ENCODE measurements at places on chromosomes 1 and 21.

DNA sequence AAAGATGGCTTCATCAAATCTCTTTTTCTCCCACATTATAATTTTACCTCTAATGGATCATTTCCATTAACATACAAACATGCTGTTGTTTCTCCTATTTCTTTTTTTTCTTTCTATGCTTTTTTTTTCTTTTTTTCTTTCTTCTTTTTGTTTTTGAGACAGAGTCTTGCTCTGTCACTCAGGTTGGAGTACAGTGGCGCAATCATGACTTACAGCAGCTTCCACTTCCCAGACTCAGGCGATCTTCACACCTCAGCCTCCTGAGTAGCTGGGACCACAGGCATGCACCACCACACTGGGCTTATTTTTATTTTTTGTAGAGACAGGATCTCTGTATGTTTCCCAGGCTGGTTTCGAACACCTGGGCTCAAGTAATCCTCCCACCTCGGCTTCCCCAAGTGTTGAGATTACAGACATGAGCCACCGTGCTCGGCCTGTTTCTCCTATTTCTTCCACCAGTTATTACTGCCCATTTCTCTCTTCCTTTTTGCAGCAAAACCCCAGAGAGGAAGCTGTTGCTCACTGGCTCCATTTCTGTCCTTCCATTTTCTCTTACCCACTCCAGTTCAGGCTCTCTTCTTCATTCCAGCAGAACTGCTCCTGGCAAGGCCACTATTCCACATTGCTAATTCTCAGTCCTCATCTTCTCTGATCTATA is 32.1 kb upstream of the OPRD1 start:
- no peak for DNase-seq

DNA sequence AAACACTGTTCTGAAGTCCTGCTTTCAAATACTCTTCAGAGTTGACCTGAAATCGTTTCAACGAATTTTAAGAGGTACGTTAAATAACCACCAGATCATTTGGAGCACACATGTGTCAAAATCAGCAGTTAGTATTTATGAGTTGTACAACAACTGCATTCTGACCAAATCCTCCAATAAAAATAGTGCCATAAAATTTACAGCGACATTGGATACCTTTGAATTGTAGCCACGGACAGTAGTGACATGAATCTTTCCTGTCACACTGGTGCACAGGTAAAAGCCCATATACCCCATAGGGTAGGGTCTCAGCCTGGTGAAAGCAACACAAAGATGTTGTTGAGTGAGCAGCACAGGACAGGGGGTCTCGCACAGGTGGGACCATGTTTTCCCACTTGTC is 121.5 kb downstream of the CLIC6 start:
- no peak for DNase-seq

DNA sequence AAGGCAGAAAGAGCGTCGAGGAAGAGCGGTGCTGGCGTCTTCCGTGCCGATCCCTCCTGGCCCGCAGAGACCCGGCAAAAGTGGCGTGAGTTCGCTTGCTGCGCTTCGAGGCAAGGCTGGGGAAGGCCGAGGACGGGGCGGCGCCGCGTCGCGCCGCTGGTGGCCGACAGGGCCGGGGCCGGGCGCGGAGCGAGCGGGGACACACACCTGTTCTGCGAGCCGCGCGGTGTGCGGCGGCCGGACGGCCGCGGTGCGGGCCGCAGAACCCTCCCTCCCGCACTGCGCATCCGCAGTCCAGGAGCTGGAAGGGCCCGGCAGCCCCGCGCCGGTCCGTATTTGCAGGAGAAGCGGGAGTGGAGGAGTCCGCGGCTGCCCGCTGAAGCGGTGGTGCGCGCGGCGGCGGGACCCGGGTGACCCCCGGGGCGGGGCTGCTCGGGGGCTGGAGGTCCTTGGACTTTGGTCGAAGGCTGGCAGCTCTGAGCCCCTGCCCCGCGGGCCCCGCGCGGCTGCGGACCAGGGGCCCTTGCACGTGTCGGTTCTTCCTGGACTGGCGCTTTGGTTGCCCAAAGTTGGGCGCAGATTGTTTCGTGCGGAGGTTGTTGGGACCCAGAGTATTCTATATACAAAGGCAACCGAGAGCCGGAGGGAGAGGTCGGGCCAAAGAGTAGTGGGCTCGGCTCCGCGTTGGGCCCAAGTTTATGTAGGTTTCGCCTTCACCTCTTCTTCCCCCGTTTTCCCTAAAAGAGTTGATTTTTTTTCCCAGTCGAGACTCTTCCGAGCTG is 2.6 kb downstream of the RNF220 start:
- peak; percentile 57 for DNase-seq

DNA sequence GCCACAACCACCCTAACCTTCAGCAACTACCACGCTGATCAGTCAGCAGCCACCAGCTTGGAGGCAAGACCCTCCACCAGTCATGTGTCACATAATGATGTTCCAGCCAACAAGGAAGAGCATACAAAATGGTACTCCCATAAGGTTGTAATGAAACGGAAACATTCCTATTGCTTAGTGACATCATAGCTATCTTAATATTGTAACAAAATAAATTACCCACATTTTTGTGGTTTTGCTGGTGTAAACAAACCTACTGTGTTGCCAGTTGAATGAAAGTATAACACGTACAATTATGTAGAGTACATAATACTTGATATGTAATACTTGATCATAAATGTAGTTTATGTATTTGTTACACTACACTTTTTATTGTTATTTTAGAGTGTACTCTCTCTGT is 1363.2 kb upstream of the ADGRL4 start:
- DNase-seq: no peak

GRCh38 chr1:59045137-59045536 is 251.8 kb upstream of the FGGY start:
- DNase-seq: no peak

DNA sequence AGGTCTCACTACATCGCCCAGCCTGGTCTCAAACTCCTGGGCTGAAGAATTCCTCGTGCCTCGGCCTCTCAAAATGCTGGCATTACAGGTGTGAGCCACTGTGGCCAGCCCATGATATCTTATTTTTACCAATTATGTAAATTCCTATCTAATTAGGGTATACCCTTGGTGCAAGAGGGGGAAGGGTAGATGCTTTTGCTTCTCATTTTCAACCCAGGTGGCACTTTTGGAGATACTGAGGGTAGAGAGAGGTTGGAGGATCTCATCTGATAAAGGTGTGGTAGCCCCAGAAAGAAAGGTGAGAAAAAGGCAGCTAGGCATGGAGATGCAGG is 17.4 kb downstream of the ENSA start:
- no peak for DNase-seq

DNA sequence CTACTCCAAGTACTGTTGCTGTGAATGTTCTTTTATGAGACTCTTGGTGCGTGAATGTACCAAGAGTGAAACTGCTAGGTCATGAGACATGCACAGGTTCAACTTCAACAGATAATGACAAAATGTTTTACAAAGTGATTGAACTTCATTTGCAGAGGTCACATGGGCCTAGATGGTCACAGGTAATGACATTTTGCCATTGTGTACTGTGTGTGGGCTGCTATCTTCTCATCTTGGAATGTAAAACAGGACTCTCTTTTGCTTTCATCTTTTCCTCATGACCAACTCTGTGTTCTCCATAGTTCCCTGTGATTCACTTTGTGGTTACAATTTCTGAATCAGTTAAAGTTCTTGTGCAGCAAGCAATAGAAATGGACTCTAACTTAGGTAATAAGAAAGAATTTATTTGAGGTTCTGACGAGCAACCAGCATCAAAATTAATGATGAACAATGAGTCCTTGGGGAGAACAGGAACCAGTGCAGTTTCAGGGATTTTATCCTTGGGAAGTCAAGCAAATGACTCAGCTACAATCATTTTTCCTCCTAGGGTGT is 16.2 kb upstream of the TSNAX start:
- no peak for DNase-seq

GRCh38 chr1:56630786-56631185 is 14.3 kb upstream of the PRKAA2 start:
- DNase-seq: no peak

DNA sequence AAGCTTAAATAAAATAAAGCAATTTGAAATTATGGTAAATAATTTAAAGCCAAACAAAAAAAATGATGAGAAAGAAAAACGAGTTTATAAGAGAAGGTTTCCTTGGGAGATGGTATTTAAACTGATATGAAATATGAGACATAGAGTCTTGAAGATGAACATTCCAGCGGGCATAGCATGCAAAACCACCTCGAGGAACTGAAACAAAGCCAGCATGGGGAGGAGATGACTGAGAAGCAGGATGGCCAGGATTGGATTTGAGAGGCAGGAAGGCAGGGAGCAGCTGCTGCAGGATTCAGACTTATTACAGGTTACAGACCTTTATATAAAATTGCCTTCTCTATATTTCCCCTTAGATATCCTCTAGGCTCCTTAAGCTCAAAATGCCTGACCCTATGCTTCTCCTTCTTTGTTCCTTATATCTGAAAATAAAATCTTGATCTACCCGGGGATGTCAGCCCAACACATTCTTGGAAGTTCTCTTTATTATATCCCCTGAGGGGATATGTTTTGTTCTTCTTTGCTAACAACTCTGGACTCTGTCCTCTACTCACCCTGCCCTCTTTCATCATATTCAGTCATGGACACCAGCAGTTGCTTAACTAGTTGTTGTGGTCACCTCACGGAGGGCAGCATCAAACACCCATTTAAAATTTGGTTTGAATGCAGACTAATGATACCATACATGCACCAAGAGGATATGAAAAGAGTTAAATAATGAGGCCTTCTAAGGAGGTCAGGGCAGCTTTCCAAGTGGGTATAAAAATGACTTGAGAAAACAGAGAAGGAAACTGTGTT is 719.1 kb upstream of the B3GALT2 start:
- DNase-seq: no peak

DNA sequence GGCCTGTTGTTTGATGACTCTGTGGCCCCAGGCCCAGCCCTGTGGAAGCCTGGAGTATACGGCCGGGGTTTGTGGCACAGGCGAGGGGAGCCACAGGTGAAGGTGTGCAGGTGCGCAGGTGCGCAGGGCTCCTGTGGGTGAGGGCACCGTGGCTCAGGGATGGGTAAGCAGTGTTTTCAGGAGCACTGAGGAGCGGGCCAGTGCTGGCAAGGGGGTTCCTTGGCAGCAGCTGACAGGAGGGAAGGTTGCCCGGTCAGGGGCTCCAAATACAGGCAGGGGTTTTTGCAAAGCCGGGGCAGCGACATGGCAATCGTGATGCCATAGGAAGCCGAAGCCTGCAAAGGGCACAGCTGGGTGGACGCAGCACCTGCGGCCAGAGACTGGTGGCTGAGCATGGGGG is 20.7 kb downstream of the AGPAT3 start:
- DNase-seq: no peak

DNA sequence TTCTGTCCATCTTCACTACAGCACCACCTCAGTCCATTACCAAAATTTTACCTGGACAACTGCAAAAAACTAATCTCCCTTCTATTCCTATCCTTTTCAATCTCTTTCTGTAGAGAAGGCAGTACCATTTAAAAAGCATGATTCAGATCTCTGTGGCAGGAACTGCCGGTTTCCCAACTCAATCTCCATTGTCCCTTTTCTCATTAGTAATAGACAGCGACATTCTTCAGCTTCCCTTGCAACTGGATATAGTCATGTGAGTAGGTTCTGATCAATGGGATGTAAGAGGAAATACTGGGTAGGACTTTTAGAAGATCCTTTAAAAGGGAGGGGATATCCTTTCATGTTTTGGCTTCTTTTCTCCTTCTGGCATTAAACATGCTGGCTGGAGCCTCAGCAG is 74.9 kb downstream of the ADCY10 start:
- DNase-seq: no peak

DNA sequence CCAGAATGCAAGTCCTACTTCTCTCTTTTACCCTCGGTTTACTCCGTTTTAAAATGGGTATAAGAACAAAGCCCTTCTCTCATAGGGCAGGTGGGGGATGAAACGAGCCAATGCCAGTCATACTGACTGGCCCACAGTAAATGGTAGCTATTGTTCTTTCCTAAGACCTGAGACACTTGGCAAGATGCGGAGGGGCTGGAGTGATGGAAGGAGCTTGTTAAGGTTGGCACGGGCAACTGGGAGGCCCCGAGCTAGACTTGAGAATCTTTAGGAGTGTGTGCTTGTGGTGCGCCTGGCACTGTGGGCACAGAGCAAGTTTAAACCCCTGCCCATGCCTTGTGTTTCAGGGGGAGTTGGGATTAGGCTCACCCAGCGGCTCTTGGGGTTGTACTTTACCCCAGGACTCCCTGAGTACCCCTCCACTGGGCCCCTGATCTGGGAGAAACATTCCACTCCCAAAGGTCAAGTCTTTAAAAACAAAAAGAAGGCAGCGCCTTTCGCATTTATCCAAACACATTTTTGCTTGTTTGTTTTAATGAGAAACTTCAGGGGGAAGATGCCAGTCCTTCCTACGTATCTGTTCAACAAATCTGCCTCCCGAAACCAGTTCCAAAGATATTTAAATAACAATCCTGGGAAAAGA is 240.6 kb upstream of the TMEM51 start:
- DNase-seq: no peak

- no peak for DNase-seq
Measured at GRCh38 chr1:229948438-229948837, 118.6 kb upstream of the GALNT2 start.

DNA sequence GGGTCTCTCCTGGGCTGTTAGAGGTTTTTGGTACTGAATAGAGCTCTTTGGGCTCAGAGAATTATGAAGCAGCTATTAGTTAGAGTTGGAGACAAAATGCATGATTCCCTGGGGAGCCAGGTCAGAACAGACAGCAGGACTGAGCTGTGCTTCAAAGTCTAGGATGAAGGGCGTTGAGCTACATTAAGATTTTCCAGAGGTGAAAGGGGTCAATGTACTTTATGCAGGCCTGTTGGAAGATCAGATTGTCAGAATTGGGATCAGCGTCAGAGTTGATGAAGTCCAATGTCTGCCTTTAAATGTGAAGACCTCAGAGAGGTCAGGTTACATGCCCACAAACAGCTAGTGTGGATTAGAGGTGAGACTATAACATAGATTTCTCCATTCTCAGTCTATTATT is 53.8 kb downstream of the RGS5 start:
- no peak for DNase-seq

DNA sequence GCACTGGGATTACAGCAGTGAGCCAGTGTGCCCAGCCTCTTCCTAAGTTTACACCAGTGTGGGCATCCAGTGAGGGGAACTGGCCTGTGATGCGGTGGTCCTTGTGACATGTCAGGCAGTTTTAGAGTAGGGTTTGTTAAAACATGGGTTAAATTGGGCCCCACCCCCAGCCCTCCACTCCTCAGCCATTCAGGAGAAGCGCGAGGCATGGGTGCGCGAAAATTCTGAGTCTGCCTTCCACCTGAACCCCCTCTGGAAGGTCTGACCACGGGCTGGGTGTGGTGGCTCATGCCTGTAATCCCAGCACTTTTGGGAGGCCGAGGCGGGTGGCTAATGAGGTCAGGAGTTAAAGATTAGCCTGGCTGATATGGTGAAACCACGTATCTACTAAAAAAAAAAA is 51.7 kb downstream of the SKI start:
- DNase-seq: no peak

- DNase-seq: no peak
Measured at GRCh38 chr1:54294887-54295286, 94.9 kb downstream of the MRPL37 start.

GRCh38 chr1:100902365-100902764 is 6.5 kb downstream of the SLC30A7 start:
- DNase-seq: no peak

Data from WTC11 (cell line).